ENCODE measurements at places on chromosomes 2 and 18. TPM values are rescaled to one million over a fixed set of nuclear protein-coding genes. Genes with fewer than 3 reads are reported as not detected.

TRAPPC12 gene
- total RNA-seq = 85.4 TPM

GALNT14 gene
- total RNA-seq = 0.67 TPM

ALK gene
- total RNA-seq = not detected

ALMS1 gene
- total RNA-seq = 16.5 TPM

C2orf80 gene
- not detected for total RNA-seq

MYOM1 gene
- total RNA-seq = 0.39 TPM

SLC4A1AP gene
- total RNA-seq = 32.3 TPM

NETO1 gene
- 0.72 TPM for total RNA-seq

POMC gene
- total RNA-seq = 8.0 TPM

ICOS gene
- total RNA-seq = 145 TPM

KANSL3 gene
- total RNA-seq = 66.9 TPM

AQP12A gene
- not detected for total RNA-seq

TLX2 gene
- 2.4 TPM for total RNA-seq

ABCG8 gene
- not detected for total RNA-seq

TCF23 gene
- total RNA-seq = not detected

CTAGE1 gene
- total RNA-seq = not detected

GPR35 gene
- total RNA-seq = 48.2 TPM

IL36RN gene
- total RNA-seq = not detected

PASK gene
- 171 TPM for total RNA-seq

AP1S3 gene
- total RNA-seq = 5.2 TPM

FBXO36 gene
- total RNA-seq = 1.7 TPM
